ENCODE measurements at places on chromosomes 1 and 21. TPM values are rescaled to one million over a fixed set of nuclear protein-coding genes. Genes with fewer than 3 reads are reported as not detected.

Gene FAM72A
- 4.4 TPM for total RNA-seq

Gene FMO1
- 1.3 TPM for total RNA-seq

Gene CKS1B
- total RNA-seq, result 27.0 TPM

Gene CLCNKA
- total RNA-seq, result not detected

Gene LY9
- total RNA-seq, result 3.3 TPM

DNA sequence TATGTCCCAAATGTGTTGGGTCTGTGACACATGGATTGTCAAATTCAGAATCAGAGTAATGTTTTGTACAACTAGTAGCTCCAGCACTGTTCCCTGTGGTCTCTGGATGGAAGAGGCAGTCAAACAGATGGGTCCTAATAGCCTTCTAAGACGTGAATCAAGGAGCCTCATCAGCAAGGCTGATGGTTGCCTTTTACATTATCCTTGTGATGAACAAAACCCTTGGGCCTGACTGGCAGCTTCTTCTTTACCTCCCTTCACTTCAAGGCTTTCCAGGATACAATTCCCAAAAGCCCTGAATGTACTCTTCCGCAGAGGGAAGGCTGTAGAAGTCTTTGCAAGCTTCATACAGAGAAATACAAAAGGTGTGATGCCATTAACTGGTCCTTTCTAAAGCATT lies 633.3 kb downstream of the USP25 start:
- DNase-seq, result no peak

- no peak for DNase-seq
Measured at GRCh38 chr1:27070390-27071048, 57.9 kb upstream of the TENT5B start.

- DNase-seq, result no peak
Measured at GRCh38 chr1:19239876-19240275, 11.4 kb downstream of the EMC1 start.

- DNase-seq, result no peak
Measured at GRCh38 chr1:70675737-70676156, 264.7 kb downstream of the CTH start.

GRCh38 chr1:179127163-179127895 lies 45.5 kb downstream of the TOR3A start:
- no peak for DNase-seq

- DNase-seq, result no peak
Measured at GRCh38 chr1:174700775-174701174, 253.0 kb downstream of the GPR52 start.

DNA sequence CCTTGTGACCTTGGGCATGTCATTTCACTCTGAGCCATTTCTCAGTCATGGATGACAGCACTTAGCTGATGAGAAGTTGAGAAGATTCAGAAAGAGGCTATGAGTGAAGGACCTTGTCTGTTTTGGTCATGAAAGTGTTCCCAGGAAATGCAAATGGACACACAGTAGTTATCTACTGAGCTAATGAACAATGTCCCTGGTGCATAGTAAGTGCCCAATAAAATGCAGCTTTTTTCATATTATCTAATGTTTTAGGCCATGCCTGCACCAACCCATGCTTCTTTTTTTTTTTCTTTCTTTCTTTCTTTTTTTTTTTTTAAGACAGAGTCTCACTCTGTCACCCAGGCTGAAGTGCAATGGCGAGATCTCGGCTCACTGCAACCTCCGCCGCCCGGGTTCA lies 44.4 kb upstream of the EPB41 start:
- no peak for DNase-seq

DNA sequence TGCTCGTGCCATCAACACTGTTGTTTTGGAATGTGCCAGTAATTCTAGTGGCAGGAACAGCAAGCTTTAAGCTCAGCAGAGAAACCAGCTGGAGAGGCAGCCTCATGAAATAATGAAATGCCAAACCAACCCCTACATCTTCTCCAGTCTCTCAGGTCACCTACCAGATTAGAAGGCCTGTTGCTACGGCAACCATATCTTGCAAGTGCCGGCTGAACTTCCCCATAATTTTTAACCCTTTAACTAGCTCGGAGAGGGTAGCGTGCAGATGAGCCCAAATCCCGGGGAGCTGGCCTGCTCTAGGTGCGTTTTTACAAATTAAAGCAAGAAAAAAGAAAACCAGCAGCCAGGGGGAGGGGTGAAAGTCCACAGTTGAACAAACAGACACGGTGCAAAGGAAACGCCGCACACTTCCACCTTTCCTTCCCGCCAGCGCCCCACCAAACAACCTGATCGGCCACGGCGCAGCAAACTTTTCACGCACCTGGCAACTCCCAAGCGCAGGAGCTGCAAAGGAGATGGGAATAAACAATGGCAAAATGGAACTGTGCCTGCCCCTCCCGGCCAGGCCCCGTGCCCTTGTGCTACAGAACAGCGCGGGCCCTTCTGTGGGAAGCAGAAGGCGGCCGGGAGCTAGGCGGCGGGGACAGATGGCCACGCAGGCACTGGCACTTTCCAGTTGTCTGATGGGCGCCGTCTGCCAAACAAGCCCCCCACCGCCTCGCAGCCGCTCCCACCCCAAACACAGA lies 50.1 kb downstream of the SSBP3 start:
- no peak for DNase-seq

- no peak for DNase-seq
Measured at GRCh38 chr1:109040989-109041620, 797 bp downstream of the WDR47 start.

DNA sequence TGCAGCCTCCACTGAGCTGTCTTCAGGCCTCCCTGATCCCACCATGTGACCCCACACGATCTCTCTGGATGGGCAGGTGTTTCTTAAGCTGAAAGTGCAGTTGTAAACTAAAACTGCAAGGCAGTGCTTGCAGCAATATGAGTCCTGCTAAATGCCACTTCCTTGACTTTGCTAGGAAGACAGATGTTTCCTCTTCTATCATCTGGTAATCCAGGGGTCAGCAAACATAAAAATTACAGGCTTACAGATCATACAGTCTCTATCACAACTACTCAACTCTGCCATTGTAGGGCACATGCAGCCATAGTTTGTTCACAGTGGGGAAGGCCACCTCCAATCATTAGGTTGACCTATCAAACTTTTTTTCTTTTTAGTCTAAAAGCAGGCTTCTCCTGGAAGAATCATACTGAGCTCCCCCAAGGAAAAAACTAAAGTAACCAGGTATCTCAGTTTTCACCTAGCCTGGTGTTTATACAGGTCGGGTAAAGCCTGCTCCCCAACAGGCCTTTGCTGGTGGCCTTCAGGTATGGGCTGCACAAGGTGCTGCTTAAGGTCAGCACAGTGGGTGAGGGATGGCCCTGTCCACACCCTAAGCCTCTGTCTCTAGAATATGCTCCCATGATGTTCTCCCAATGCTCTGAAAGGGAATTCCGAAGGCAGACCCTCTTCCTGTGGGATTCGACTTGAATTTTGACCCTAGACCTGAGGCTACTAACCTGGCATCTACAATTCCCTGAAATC lies 10.8 kb downstream of the ABCA4 start:
- no peak for DNase-seq

- no peak for DNase-seq
Measured at GRCh38 chr1:118933051-118933781, 54.9 kb downstream of the TBX15 start.

GRCh38 chr1:217917281-217917887 lies 286.2 kb downstream of the SPATA17 start:
- no peak for DNase-seq

GRCh38 chr1:67188137-67188536 lies 21.9 kb downstream of the IL23R start:
- DNase-seq, result no peak

DNA sequence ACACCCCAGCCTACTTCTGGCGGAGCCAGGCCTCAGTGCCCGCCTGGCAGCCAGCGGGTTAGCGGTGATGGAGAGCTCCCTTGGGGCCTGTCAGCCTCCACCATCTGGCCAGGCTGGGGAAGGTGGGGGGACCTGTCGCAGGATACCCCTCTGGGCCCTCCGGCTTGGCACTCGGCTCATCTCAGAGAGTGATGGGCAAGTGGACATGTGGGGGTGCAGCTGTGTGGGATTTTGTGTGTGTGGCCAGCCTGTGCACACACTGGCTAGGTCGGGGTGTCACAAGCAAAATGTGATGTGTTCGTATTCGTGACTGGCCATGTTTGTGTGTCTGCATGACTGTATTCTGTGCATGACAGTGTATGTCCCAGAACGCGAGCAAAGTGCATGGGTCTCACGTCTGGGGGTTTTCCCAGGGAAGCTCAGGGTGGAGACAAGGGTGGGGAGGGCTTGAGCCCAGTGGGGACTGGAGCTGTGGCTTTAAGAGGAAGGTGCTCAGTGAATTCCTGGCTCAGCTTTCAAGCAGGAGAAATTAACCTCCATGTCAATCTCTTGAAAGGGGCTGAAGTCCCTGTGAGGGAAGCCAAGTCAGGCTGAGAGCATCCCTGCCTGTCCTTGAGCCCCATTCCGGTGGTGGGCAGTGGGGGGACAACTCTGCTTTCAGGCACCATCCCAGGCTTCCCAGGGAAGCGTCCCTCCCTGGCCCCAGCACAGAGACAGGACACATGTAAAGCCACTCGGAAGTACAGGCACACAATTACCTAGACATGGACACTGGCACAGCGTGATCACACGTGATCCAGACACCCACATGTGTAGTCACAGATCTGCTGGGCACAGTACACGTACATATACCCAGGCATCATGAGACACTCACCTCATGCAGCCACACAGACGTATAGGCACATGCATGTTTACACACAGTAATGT lies 21.1 kb upstream of the ADGRB2 start:
- DNase-seq, result peak; percentile 66

DNA sequence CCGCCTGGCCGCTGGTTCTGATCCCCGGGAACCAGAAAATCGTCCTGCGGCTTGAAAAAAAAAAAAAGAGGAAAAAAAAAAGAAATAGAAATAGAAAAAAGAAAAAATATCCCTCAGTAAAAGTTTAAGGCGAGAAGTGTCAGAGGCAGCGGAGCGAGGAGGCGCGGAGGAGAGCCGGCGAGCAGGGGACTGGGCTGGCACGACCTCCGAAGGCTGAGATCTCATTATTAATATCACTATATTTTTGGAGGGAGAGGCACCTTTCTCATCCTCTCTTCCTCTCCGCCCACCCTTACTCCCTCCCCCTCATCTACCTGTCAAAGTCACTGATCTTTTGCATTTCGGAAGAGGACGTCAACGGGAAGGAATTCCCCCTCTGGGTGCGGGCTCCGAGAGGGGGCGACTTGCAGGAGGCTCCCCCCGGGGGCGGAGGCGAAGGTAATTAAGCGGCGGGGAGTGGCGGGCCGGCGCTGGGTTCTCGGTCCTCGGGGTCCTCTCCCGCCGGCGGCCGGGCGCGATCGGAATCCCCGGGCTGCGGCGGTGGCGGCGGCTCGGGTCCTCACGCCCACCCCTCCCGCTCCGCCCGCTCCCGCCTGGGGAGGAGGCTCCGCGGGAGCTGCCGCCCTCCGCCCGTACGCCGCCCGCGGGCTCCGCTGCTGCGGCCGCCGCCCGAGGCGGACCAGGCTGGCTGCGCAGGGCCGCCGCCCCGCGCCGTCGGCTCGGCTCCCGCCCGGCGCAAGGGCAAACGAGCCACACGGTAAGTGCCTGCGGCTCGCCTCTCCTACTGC lies at the start of gene NTNG1:
TSS of gene NTNG1 (plus strand) at position 337 of the 788 bp plus-strand sequence.
- DNase-seq, result peak; percentile 64
